Gastroesophageal sphincter (tissue), 4 donors: ENCODE measurements at places on chromosomes 2 and 18.

DNA sequence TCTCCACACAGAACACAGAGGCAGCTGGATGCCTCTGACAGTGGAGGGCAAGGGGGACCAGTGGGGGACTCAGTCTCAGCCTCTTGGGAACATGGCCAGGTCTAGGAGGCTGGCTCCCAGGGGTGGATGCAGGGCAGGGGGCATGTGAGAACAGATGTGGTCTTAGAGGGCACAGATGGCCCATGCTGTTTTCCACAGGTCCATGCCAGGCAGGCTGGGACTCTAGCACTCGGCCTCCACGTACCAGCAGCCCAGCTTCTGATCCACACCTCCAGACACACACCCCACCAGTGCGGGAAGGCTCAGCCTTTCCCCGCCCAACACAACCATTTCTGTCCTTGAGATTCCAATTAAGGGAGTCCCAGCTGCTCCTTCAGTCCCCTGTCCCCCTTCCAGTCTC, 42.4 kb downstream of the TNS1 start:
- no peak for ATAC-seq

DNA sequence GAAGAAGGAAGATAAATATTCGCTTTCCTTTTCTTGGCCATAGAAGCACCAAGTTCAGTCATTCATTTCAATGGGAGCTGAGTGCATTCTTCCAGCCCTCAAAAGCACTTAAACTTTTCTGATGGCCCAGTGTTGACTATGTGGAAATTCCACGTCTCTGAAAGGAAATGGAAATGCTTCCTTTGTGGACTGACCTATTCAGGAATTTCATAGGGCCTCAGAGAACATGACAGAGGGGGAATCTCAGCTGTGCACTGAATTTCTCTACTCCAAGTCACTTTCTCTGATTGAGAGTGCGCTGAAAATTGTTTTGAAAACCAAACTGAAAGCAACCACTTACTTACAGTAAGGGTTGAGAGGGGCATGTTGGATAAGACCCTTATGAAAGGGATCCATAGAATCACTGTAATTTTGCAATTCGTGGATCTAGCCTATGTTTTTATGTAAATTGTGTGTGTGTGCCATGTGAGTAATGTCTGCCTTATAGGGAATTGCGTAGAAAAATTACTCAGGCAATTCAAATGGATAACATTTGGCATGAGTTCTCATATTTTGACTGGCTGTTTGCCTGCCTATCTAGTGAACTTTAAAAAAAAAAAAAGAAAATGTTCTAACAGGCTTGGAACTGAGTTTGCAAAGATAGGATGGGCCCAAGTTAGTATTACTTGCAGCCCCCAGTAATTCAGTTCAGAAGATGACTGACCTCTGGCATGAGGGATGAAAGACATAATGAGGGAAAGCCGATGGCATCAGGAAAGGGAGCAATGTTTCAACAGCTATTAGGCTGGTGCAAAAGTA, 437.0 kb downstream of the PTPRM start:
- no peak for ATAC-seq

- no peak for ATAC-seq
Measured at GRCh38 chr18:37282386-37283037, 283.1 kb downstream of the CELF4 start.

- ATAC-seq: no peak
Measured at GRCh38 chr2:2671826-2672225, 340.8 kb upstream of the MYT1L start.

- no peak for ATAC-seq
Measured at GRCh38 chr2:142944721-142945120, 67.3 kb downstream of the KYNU start.

DNA sequence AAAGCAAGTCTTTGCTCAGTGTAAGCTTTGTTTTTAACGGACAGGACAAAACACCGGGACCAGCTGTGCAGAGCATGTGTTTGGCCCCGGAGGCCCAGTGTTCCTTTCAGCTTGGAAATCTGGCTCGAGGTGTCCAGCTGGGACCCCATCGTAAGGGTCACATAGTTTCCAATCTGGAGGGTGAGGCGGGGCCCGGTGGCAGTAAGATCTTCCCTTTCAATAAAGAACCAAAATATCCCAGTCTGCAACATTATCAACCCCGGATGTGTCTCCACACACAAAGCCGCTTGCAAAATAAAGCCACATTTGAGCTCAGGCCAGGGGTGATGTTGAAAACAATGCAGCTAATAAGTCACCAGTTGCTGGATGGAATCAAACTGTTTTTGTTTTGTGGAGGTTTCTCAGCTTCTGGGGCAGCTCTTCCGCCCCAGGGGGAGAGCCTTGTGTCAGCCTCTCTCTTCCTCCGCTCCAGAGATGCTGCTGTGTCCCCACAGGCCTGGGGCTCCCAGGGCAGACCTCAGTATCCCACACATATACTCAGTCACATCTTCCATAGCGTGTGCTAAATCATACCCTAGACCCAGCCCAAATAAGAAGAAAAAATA, 138.6 kb upstream of the GLI2 start:
- peak; percentile 91 for ATAC-seq

DNA sequence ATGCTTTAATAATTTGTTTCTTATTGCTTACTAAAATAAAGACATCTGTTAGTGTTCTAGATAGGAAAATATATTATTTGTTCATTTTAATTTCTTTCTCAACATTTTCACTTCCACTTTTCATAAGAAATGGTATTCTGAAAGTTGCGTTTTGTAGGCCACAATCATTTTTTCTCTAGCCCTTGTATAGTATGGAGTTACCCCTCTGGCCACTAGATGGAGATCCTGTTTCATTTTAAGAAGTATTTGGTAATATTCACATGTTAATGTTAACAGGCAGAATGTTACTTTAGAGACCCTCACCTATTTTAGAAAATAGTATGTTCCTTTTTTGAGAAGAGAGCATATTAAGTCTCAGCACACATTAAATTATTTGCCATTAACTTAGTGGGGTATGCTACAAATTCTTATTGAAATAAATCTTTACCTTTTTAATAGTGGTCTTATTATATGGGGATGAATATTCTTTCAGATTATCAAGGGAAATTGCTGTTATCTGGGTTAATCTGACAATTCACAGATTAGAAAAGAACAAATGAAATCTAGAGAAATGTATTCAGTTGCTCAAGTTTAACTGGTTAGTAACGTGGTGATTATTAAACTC, 73.9 kb upstream of the TTC27 start:
- no peak for ATAC-seq

- no peak for ATAC-seq
Measured at GRCh38 chr2:122851161-122851560, 1095.7 kb downstream of the TSN start.

DNA sequence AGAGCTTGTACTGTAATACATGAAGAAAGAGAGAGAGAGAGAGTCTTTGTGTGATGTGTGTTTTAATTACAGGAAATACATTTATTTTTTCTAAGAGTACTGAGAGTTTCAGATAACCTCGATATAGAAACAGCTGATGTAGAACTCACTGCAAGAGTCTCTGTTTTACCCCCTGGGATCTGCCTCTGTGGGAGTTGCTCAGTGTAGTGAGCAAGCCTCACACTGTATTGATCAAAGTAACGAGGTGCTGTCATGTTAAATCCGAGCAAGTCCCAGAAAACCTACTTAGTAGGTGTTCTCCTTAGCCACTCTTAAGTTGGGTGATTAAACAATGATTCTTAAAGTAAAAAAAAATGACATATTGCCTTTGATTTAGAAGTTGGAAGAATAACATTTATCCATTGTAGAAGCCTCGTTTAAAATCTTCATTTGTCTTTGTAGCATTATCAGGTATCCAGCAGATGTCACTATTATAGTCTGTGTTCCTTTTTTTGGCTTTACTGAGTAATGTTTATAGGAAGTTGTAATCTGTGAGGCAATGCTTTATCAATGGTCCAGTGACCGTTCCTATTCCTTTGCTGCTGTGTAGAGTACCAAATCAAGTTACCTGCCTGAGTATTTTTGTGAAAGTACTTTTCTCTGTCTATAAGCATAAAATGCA, 219.0 kb downstream of the MYO3B start:
- no peak for ATAC-seq

DNA sequence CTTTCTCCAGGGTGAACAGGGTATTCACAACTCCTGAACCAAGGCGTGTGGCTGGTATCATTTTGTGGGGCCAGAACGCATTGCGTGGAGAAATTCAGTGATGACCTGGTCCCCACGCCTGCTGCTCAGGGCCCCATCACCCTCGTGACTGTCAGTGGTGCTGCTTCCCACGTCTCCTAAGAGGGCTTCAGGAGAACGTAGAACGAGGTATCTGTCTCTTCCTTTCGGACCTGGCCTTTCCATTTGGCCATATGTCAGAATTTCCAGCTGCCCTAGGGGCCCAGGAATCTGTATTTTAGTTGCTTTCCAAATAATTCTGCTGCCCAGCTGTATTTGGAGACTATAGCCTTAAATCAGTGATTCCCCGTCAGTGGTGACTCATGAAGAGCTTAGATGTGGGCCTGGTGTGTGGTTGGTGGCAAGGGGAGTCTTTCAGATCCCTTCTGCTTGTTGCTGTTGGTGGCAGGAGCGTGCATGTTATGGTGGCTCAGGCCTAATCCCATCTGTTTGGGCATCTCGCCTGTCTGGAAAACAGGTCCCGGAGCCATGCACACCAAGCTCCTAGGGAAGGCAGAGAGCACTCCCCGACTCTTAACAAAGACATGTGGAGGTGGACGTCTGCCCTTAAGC, 56.4 kb downstream of the NPAS2 start:
- ATAC-seq: no peak

- ATAC-seq: no peak
Measured at GRCh38 chr2:217948351-217948791, 54.4 kb downstream of the TNS1 start.

- ATAC-seq: no peak
Measured at GRCh38 chr18:10460414-10461018, 6.1 kb downstream of the APCDD1 start.

- ATAC-seq: no peak
Measured at GRCh38 chr2:168429988-168430387, 26.1 kb upstream of the CERS6 start.

GRCh38 chr2:73856214-73856613, 27.5 kb downstream of the STAMBP start:
- no peak for ATAC-seq

- ATAC-seq: peak; percentile 63
Measured at GRCh38 chr2:74502720-74503505, 3.5 kb upstream of the LBX2 start.

GRCh38 chr2:239386001-239386670, 14.7 kb downstream of the HDAC4 start:
- no peak for ATAC-seq

DNA sequence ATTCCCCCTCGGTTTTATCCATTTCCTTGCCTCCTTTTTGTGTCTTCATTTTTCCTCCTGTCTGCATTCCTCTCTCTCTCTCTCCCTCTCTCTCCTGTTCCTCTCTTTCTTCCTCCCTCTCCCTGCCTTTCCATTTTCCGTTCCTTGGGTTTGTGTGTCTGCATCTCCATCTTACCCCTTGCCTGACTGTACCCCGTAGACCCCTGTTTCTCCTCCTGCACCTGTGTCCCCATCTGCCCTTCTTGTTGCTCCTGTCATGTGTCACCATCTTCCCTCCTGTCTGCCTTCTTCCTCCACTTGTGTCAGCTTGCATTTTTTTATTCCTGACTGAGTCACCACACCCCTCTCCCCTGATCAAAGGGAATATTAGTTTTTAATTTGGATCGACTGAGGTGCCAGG, 1.8 kb downstream of the CDK5R2 start:
- no peak for ATAC-seq

- ATAC-seq: no peak
Measured at GRCh38 chr18:44937960-44938719, 257.5 kb downstream of the SETBP1 start.

DNA sequence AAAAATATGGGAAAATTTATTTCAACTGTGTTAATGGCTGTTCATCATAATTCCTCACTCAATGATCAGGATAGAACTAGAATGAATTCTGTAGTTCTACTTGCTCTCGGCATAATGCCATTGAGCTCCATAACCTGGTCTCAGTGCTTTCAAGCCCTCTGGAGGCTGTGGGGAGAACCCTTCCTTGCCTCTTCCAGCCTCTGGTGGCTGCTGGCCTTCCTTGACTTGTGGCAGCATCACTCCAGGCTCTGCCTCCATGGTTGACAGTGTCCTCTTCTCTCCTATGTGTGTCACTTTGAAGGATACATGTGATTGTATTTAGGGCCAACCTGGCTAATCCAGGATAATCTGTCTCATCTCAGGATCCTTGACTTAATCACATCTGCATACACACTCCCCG, 26.9 kb upstream of the CABYR start:
- ATAC-seq: no peak

DNA sequence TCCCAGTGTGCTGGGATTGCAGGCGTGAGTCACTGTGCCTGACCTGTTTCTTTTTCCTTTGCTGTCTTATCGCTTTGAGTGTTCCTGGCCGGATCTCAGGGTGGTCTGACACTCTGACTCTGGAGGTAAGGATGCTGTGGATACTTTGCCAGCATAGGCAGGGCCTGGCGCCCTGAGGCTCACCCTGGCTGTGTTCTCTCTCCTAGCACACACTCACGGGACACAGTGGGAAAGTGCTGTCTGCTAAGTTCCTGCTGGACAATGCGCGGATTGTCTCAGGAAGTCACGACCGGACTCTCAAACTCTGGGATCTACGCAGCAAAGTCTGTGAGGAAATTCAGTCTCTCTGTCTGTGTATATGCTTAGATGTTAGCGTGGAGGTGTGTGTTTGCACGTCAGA, 18.0 kb upstream of the SAG start:
- ATAC-seq: no peak

GRCh38 chr2:118496870-118497611, 350.4 kb downstream of the EN1 start:
- no peak for ATAC-seq

- ATAC-seq: no peak
Measured at GRCh38 chr2:181988154-181988924, 2.7 kb downstream of the PPP1R1C start.
